Suprapubic skin (tissue), 4 donors: ENCODE measurements at places on chromosomes 1 and 21.

- DNase-seq = no peak
These were observed 212.5 kb upstream of the MAP1LC3C start for GRCh38 chr1:242211254-242212022.

GRCh38 chr1:228373681-228374571 lies 32.7 kb downstream of the TRIM11 start:
- no peak for DNase-seq

DNA sequence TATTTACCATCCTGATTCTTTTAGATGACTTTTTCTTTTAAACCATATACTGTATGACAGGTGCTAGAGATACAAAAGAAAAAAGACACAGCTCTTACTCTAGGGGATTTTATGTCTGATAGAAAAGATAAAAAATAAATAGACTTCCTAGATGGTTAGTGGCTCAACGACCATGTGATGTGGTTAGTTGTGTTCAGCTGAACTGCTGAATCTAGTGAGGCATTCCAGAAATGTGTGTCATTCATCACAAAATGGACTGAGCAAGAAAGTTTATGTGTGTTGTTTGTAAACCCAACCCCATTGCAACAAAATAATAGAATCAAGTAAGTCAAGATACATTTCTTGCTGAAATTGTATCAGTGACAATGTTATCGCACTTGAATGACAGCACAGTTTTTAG lies 205.8 kb upstream of the LYPLAL1 start:
- no peak for DNase-seq

DNA sequence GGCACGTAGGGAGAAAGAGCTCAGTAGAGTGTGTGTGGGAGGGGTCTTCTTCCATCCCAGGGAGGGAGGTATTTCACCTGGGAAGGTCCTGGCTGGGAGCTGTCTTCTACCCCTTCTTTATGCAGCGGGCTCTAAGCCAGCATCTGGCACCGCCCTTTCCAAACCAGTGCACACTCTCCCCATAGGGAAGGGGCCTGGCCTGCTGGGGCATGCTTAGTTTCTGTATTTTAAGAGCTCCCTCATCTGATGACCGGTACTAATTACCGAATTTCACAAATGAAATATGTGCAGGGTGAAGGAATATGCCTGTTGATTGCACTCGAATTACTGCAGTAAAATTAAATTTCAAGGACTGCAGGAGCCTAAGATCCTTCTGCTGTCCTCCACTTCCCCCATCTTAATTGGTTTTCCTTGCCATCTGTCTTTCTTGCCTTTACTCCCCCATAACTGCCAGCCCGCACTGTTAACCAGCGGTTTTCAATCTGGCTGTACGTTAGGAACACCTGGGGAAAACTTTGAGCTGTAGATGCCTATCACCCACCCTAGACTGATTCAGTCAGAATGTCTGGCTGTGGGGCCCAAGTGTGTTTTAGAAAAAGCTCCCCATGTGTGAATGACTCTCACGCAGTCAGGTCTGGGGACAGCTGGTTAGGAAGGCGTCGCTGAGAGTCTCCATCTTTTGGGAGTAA lies 20.1 kb downstream of the GALNT2 start:
- no peak for DNase-seq

- no peak for DNase-seq
These were observed 74.0 kb upstream of the ZBTB18 start for GRCh38 chr1:243977094-243977493.

DNA sequence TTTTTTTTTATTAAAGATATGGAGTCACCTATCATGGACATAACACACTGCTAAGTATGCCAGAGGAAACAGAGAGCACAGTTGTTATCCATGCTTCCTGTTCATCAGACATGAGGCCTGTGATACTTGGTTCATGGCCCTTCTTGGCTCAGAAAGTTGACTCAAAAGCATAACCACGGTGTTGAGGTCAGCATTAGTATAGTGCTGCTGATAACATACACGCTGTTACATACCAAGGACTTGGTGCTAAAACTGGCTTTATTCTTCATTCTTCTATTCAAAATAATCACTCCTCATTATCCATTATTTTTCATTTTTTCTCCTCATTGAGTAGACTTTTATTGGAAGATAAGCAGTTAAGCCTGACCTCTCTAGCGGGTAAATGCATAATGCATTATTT lies 464.1 kb downstream of the ADGRL2 start:
- no peak for DNase-seq

- no peak for DNase-seq
These were observed 45.2 kb downstream of the COQ8A start for GRCh38 chr1:226985239-226985838.

- peak; percentile 18 for DNase-seq
These were observed 394.8 kb downstream of the MATN1 start for GRCh38 chr1:30328401-30329262.

- no peak for DNase-seq
These were observed 9.6 kb upstream of the PLA2G4A start for GRCh38 chr1:186819126-186819525.
